Pulmonary artery endothelial cell (primary cell): ENCODE measurements at places on chromosomes 6 and 20.

GRCh38 chr20:1331101-1331500 is 2.2 kb upstream of the SDCBP2 start:
- DNase-seq = no peak

- no peak for DNase-seq
These were observed 515.6 kb downstream of the KIF16B start for GRCh38 chr20:16057651-16058050.

DNA sequence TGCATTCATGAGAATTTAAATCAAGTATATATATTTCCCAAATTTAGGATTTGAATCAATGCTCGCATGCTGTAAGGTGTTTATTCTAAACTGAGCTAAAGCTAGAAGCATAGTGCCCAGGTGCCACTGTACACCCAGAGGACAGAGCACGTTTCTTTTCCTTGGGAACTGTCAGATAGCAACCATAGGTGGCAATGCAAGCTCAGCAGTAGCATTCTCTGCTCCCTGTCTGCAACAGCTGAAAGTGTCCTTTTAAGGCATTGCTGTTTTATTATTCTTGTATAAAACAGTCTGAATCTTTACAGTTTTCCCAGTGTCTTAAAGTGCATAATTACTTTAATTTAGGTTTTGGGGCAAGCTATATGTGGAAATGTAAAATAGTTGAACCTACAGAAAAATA is 443.4 kb upstream of the MMS22L start:
- DNase-seq = no peak

DNA sequence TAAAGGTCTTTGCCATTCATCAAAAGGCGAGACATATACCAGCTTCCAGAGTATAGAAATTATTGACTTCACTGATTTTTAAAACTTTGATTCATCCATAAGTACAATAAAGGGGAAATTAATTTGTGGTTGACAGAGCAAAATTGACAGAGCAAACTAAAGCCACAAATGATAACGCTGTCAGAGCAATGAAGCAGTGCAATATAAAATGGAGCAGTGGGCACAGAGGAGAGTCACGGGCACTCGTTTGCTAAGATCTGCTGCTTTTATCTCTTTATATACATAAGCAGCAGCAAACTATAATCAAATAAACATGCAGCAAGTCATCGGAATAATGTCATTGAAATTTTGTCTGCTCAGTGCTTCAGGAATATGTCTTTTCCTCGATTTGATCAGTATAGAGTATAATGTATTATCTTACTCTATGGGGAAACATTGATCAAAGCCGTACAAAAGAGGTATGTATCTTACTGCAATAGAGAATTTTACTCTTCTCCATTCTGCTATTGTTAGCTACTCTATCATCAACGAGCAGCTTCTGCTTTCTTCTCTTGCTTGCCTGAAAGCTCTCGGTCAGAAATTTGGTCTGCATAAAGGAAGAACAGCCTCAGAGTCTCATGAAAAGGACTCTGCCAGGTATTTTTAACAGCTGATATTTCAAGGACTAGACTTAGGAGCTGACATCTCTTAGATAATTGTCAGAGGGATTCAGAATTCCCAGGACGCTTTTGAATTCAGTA is 546.0 kb upstream of the ARID1B start:
- DNase-seq = no peak

DNA sequence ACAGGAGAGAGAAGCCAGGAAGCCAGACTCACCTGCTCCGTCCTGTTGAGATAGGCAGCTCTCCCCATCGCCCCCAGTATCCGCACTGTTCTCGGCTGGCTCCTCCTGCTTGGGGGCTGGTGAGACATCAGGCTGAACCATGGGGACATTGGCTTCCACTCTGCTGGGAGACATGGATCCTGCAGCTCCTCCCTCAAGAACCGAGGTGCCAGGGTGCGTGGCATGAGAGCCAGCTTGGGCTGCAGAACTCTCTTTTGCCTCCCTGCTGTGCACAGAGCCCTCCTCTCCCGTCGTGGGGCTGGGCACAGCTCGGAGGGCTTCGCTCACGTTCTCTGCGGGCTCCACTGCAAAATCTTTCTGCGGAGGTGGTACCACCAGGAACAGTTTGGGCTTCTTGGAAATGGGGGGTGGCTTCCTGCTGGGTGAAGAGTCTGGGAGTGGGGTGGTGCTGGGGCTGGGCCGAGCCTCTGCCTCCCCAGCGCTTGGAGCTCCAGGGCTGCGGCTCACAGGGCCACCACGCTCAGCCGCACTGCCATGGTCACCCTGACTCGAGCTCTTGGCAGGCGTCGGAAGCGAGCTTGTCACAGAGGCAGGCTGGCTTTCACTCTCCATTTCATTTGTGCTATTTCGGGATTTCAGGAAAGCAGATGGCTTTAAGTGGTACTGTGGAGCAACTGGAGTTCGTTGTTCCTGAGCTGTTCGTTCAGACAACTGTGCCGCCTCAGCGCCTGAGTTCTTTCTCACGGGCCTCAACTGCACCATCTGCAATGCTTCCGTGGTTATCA is 26.5 kb downstream of the HEBP2 start:
- DNase-seq = no peak
